ENCODE measurements at places on chromosomes 2 and 18.

DNA sequence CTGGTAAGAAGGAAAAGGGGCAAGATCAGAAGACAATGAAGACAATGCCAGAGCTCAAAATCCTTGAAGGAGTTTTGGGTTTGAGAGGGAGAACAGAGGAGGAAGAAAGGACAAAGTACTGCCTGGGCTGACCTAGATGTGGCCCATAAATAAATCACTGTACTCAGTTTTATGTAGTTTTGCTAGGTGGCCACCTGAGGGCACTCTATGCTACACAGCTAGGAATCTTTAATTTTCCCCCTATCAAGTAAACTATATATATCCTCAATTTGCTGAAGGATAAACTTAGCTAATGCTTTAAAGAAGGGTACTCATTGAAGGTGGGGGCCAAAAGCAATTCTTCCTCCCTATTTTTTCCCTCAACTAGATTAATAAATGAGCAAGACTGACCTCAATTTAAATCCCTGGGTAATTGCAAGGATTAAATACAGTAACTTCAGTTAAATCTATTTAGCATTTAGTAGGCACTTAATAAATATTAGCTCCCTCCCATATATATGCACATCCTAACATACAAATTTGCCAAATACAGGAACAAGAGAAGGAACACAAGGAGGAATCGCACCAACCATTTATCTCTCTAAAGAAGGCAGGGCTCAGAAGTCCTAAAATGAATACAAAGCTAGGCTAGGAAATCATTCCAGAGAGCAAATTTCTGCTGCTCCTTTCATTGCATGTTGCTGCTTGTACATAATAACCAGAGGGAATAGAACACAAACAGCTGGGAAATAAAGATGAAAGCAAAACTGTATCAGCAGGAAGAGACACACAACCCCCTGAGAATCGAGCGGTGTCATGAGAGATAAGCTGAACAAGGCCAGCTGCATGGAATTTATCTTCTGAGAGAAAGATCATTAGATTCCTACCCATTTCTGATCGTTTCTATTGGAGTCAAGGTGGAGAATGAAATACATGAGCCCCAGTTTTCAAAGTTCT lies 540.1 kb downstream of the NRXN1 start:
- no peaks in the 10 kb centered on the region for H3K27me3 ChIP-seq
- no peaks in the 10 kb centered on the region for H3K36me3 ChIP-seq
- DNase-seq = peak; percentile 30
- H3K27ac ChIP-seq = no peak overlapping the region

GRCh38 chr2:146214394-146214929 lies 1630.4 kb upstream of the ACVR2A start:
- no peak overlapping the region for H3K27ac ChIP-seq
- H3K4me1 ChIP-seq = peaks cover 3% of the 10 kb centered on the region
- H3K36me3 ChIP-seq = no peaks in the 10 kb centered on the region
- no peaks in the 10 kb centered on the region for H3K27me3 ChIP-seq
- DNase-seq = peak; percentile 89

- H3K4me1 ChIP-seq = no peaks in the 10 kb centered on the region
- no peaks in the 10 kb centered on the region for H3K27me3 ChIP-seq
- DNase-seq = no peak
- H3K4me3 ChIP-seq = no peak overlapping the region
- no peaks in the 10 kb centered on the region for H3K36me3 ChIP-seq
- no peak overlapping the region for H3K27ac ChIP-seq
These were observed 111.1 kb downstream of the COL4A4 start for GRCh38 chr2:227052879-227053278.

- H3K4me1 ChIP-seq = peaks cover 7% of the 10 kb centered on the region
- no peak overlapping the region for H3K27ac ChIP-seq
- no peaks in the 10 kb centered on the region for H3K36me3 ChIP-seq
- DNase-seq = no peak
These were observed 22.7 kb downstream of the HK2 start for GRCh38 chr2:74856599-74856998.

GRCh38 chr18:79765491-79766245 lies 32.1 kb upstream of the KCNG2 start:
- H3K27me3 ChIP-seq = no peaks in the 10 kb centered on the region
- H3K4me1 ChIP-seq = no peaks in the 10 kb centered on the region
- DNase-seq = no peak

DNA sequence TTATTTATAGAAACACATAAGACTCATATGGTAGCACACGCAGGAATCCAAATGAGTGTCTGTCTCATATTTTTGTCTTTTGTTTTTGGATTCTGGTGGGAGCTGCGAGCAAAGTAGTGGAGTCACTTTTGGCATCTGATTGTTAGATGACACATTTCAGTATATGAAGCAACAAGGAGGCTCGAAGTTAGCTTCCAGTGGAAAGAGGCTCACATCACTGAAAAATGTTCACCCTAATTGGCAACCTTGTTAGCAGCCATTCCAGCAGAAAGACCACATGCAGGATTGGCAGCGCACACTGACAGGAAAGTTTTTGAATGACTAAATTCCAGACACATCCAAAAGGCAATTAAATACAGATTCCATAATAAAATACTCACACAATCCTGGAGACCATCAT lies 87.4 kb downstream of the MYT1L start:
- H3K27me3 ChIP-seq = no peaks in the 10 kb centered on the region
- H3K36me3 ChIP-seq = no peaks in the 10 kb centered on the region
- no peak for DNase-seq
- H3K4me3 ChIP-seq = no peak overlapping the region
- H3K4me1 ChIP-seq = no peaks in the 10 kb centered on the region

DNA sequence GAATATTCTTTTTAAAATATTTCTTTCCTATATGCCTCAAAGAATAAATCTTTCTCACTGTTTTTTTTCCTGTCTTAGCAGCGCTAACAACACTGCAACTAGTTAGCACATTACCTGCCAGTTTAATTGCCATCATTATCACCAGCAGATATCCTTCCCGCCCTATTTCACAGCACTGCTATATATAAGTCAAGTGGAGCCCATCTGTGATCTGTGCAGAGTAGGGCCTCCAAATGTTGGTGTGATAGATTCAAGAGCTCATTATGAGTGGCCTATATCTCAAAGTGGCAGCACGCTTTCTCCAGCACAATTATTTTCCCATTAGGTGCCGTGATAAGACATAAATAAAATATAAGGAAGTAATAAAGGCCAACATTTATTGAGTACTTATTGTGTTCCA lies 19.8 kb upstream of the RGPD4 start:
- H3K27ac ChIP-seq = no peak overlapping the region
- no peaks in the 10 kb centered on the region for H3K4me1 ChIP-seq
- H3K4me3 ChIP-seq = no peak overlapping the region
- H3K36me3 ChIP-seq = no peaks in the 10 kb centered on the region

GRCh38 chr18:74114116-74114515 lies 33.5 kb downstream of the FBXO15 start:
- H3K4me1 ChIP-seq = no peaks in the 10 kb centered on the region
- no peaks in the 10 kb centered on the region for H3K36me3 ChIP-seq
- DNase-seq = no peak
- no peak overlapping the region for H3K27ac ChIP-seq
- H3K4me3 ChIP-seq = no peak overlapping the region
- no peaks in the 10 kb centered on the region for H3K27me3 ChIP-seq

DNA sequence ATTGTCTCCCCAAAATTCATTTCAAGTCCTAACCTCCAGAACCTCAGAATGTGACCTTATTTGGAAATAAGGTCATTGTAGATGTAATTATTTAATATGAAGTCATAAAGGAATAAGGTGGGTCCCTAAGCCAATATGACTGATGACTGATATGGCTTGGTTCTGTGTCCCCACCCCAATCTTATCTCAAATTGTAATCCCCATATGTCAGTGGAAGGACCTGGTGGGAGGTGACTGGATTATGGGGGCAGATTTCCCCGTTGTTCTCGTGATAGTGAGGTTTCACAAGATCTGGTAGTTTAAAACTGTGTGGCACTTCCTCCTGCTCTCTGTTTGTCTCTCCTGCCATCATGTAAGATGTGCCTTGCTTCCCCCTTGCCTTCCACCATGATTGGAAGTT lies 43.0 kb upstream of the BCL11A start:
- H3K36me3 ChIP-seq = no peaks in the 10 kb centered on the region
- no peak overlapping the region for H3K4me3 ChIP-seq
- no peaks in the 10 kb centered on the region for H3K4me1 ChIP-seq
- DNase-seq = no peak

GRCh38 chr2:72765997-72766609 lies 59.7 kb downstream of the EXOC6B start:
- H3K36me3 ChIP-seq = peaks cover 6% of the 10 kb centered on the region
- H3K4me1 ChIP-seq = no peaks in the 10 kb centered on the region
- H3K27me3 ChIP-seq = no peaks in the 10 kb centered on the region
- no peak for DNase-seq

DNA sequence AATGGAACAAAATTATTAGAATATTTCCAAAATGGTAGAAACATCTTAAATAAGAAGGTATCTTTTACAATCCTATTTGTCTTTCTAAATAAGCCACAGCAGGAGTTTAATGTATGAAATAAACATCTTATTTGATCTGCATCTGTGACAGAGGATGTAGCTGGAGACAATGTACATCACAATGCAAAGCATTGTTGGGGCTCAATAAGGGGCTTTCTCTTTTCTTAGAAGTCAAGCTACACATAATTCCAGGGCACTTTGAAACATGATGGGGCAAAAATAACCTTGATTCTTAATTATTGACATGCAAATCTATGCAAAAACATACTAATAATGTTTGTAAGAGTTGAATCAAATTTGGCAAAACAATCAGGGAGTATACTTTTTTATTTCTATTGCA lies 255.1 kb downstream of the DSC3 start:
- no peaks in the 10 kb centered on the region for H3K36me3 ChIP-seq
- no peaks in the 10 kb centered on the region for H3K4me1 ChIP-seq
- H3K27me3 ChIP-seq = no peaks in the 10 kb centered on the region
- H3K4me3 ChIP-seq = no peak overlapping the region
- no peak overlapping the region for H3K27ac ChIP-seq

DNA sequence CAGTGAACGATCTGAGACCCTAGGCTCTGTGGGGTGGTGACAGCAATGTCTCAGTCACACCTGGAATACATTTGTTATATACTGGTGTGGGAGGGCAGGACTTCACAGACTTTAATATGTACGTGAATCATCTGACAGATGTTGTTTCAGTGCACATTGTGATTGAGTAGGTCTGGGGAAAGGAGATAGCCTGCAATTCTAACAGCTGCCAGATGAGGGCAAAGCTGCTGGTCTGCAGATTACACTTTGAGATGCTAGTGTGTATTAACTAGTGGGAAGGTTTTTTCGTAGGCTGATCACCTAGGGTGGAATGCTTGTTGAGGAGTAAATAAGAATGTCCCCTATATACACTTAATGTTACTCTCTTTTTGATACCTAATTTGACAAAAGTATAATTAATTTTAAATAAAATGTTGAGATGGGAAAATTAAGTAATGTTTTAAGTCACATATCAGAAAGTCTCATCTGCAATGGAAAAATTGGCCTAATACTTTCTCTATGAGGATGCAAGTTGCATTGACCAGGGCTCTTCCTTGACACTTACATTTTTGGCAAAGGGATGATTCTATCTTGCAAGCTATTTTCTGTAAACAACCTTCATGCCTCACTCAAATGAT lies 496.9 kb upstream of the HNMT start:
- no peak overlapping the region for H3K27ac ChIP-seq
- peak; percentile 23 for DNase-seq
- H3K36me3 ChIP-seq = no peaks in the 10 kb centered on the region
- H3K4me3 ChIP-seq = no peak overlapping the region

GRCh38 chr2:216094701-216095100 lies 13.0 kb downstream of the TMEM169 start:
- H3K4me1 ChIP-seq = peaks cover 15% of the 10 kb centered on the region
- H3K27ac ChIP-seq = no peak overlapping the region

DNA sequence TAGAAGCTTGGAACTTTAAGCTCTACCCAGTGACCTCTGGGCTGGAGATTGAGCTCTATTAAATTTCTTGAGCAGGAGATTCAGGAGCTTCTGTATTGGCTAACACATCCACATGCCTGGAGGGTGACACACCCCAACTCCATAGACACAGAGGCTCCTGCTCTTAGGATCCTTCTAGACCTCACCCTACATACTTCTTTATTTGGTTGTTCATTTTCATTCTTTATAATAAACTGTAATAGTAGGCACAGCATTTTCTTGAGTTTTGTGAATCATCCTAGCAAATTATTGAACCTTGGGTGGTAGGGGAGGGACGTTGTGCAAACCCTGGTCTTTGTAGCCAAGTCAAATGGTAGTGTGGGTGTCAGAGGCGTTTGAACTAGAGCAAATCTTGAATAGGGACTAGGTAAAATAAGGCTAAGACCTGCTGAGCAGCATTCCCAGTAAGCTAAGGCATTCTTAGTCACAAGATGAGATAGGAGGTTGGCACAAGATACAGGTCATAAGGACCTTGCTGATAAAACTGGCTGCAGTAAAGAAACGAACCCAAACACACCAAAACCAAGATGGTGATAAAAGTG lies 323.8 kb upstream of the GALNT5 start:
- no peaks in the 10 kb centered on the region for H3K4me1 ChIP-seq
- no peak for DNase-seq
- H3K36me3 ChIP-seq = no peaks in the 10 kb centered on the region

DNA sequence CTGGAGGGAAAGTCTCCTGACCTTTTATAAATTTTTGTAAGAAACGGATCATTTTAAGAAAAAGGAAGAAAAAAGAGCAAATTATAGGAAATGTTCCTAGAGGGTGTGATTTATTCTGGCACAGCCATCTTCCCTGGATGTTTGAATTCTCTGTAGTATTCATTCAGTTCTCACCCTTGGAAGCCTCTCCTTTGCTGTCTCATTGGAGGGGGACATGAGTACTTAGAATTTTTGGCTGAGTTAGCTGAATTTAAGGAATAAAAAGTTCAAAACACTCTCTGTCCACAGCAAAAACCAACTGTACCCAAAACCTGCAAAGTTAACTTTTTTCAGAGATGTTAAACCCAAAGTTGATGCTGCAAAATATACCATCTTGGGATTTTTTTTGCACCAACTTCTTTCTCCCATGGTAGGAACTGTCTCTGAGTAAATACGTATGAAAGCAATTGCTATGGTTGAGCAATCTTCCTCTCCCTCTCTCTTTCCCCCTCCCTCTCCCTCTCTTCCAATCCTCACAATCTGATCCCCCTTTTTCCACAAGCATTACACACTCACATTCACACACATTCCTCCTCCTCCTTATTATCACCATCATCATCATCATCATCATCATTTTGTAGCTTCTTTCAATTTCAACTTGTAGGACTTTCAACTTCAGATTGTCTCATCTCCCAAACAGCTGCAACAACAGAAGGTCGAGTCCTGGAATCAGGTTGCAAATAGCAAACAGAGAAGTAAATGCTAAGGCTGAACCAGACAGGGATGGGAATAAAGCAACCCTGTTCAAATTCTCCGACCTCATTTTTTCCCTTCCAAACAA lies 183.7 kb downstream of the GFPT1 start:
- no peak overlapping the region for H3K4me3 ChIP-seq
- no peaks in the 10 kb centered on the region for H3K27me3 ChIP-seq
- DNase-seq = no peak
- no peaks in the 10 kb centered on the region for H3K4me1 ChIP-seq
